Dermis blood vessel endothelial cell (primary cell): ENCODE measurements at places on chromosomes 16 and 17. TPM values are rescaled to one million over a fixed set of nuclear protein-coding genes. Genes with fewer than 3 reads are reported as not detected.

Gene RAMP2
- 9.7 and 13.1 TPM in 2 replicates for total RNA-seq

Gene FAM20A
- total RNA-seq = not detected in 2 replicates

Gene ELAC2
- 73.0 and 109 TPM in 2 replicates for total RNA-seq

- peak; percentile 6 for DNase-seq
Measured at GRCh38 chr17:61451538-61452300, 503 bp upstream of the TBX4 start.

DNA sequence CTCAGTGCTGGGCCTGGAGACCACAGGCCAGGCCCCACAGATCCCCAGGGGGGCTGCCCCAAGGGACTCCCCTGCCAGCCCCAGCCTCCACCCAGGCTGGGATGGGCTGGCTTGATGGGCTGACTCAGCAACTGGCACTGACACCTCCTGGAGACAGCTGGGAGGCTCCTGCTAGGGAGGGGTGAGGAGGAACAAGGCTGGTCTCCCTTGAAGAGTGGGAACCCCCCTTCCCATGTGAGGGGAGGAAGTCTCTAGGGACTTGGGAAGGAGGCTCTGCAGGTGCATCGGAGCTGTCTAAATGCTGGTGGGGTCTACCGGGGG, 10.4 kb downstream of the NHERF1 start:
- DNase-seq = no peak

DNA sequence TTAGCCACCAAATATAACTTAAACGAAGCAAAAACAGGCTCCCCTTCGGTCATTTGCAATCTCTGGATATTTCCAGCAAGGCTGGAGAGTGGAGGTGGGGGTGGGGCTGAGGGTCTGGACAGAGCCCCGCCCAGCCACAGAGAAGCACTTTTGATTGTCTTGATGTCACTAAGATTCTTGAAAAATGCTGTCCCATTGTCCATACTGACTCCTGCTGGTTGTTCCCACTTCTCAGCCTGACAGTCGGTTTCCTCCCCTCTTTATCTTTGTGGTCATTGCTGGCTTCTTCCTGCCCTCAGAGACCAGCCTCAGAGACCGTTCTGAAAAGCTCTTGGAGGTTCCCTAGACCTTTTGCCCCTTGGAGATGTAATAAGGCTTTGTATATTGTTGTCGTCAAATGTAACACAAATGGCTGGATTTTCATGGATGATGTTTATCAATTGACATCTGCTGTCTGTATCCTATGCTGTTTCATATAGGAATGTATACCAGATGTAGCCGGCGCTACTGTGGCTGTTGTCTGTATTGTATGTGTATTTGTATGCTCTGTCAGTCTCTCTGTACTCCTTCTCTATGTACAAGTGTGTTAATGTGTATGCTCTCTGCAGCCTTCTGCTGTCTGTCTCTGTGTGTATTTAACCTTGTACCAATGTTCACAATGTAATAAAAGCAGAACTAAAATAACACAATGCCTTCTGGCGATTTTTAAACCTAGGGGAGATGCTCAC, 94.8 kb upstream of the DNAH9 start:
- DNase-seq = no peak

DNA sequence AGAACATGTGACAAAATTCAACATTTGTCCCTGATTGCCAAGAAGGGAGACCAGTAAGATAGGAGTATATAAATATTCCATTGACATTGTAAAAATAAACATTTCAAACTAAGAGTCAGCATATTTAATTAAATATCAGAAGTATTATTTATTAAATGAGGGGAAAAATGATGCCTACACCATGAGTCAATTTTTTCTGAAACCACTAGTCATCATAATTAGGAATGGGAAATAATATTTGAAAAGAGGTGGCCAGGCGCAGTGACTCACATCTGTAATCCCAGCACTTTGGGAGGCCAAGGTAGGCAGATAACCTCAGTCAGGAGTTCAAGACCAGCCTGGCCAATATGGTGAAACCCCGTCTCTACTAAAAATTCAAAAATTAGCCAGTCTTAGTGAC, 2.1 kb downstream of the CMTM1 start:
- DNase-seq = no peak

DNA sequence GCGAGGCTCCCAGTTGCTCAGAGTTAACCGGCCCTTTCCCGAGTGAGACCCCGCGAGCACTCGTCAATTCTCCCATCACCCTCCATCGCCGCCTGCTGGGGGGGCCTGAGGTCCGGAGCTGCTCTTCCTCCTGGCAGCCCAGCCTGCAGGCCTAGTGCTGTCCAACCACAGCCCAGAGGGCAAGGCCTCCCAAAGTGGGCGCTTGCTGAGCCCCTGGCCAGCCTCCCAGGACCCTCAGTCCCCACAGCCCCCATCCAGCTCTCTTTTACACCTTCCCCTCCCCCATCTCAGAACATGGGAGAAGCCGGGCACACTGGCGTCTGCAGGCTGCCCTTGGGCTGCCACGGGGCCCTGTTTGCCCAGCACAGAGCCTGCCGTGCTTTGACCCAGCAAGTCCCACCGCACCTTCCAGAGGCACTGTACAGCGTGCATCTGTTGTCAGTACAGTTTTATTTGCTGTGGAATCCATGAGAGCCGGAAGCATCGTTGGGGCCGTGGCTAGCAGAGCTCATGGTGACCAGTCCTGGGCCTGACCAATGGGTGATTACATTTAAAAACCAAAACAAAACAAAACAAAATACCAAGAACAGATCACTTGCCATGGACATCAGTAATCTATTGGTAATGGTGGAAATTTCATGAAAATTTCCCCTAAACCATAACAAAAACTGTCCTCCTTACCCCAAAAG, 96.1 kb upstream of the CBX4 start:
- no peak for DNase-seq

GRCh38 chr16:85265161-85265784, 153.0 kb upstream of the CIBAR2 start:
- no peak for DNase-seq

DNA sequence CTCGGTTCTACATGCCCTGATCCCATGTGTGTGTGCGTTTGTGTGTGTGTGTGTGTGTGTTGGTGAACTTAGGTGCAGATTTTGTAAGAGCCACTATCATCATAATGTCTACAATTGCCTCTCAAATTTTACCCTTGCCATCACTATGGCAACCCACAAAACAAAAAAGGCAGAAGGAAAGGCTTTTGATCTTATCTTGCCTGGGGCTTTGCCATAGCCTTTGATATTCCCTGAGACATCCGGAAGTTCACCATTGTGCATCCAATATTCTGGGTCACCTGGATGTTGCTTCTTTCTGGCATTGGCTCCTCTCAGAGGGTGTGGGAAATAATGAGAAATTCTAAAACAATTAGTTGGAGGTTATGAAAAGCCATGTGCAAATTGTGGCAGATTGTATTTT, 114.7 kb downstream of the HAPSTR1 start:
- no peak for DNase-seq

GRCh38 chr16:67662653-67663010, 1.9 kb downstream of the PARD6A start:
- no peak for DNase-seq
